ENCODE measurements at places on chromosomes 6 and 20.

DNA sequence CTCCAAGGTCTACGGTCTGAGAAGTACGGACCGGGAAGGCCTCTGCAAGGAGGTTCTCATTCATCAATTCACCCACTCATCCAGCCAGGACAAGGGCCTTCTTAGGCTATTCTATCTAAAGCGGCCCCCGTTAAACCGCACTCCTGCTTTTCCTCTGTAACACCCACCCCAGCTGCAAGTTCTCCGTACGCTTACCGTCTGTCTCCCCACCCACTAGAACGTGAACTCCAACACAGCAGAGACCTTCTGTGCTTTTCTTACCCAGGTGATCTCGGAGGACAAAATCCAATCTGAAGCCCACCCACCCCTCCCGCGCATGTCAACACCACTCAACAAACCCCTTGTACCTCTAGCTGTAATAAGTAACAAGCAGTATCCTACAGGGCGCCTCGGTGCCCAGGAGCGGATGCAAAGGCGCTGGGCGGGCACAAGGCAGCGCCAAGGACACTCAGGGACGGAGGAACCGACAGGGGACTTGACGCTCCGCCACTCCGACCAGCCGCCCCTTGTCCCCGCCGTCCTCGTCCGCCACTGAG is 351 bp downstream of the AURKA start:
- DNase-seq: no peak

- DNase-seq: peak; percentile 40
Observed at GRCh38 chr6:167098825-167099225, 24.1 kb upstream of the CCR6 start.

GRCh38 chr6:30939473-30939872 is 1.3 kb upstream of the MUCL3 start:
- DNase-seq: no peak

DNA sequence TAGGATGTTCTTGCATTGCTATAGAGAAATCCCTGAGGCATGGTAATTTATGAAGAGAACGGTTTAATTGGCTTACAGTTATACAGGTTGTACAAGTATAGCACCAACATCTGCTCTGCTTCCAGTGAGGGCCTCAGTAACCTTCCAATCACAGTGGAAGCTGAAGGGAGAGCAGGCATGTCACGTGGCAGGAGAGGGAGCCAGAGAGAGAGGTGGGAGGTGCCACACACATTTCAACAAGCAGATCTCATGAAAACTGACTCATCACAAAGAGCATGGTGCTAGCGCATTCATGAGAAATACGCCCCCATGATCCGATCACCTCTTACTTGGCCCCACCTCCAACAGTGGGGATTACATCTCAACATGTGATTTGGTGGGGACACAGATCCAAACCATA is 871.2 kb downstream of the TFAP2A start:
- no peak for DNase-seq

DNA sequence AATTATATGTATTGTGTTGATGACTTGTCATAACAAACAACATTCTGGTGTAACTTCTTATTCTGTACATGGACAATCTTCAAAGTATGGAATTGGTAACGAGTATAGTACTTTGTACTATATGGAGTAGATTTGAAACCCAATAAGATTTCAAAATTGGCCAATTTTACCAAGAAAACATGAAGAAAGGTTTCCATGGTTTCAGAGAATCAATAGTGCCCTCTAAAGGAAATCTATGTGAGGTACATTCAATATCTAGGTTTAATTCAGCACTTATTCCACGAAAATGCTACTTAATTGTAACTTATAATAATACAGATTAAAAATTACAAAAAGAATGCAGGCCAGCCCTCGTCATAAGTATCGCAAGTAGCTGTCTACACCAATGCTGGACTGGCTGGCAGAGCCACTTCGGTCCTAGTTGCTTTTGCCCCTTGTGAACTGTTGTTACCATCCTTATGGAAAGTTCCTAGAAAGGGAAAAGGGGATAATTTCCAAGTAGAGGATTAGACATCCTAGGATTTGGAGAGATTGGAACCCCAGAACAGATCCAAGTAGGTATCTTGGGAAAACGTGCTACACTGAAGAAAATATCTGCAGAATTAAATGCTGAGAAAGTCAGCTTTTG is 70.9 kb downstream of the LCA5 start:
- no peak for DNase-seq

DNA sequence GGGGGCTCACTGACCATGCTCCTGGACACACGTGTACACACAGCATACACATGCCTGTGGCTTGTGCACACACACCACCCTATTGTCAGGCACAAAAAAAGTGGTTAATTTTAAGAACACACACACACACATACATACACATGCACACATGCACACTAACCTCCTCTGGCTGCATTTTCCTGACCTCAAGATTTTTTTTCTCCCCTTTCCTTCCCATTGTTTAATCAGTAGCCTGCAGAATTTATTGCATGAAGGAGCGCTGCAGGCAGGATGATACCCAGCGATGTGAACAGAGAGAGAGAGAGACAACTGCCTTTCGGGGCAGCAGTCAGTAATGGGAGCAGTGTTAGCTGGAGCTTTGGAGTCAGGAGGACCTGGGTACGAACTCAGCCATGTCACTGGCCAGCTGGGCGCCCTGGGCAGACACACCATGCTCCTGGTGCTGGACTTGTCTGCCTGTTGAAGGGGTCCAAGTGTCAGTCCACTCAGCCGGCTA is 990 bp upstream of the TRAF3IP2 start:
- DNase-seq: no peak

GRCh38 chr20:3227936-3228749 is 10.8 kb downstream of the SLC4A11 start:
- DNase-seq: no peak

- no peak for DNase-seq
Observed at GRCh38 chr6:153117986-153118879, 12.8 kb downstream of the RGS17 start.
